ENCODE measurements at places on chromosomes 2 and 18.

DNA sequence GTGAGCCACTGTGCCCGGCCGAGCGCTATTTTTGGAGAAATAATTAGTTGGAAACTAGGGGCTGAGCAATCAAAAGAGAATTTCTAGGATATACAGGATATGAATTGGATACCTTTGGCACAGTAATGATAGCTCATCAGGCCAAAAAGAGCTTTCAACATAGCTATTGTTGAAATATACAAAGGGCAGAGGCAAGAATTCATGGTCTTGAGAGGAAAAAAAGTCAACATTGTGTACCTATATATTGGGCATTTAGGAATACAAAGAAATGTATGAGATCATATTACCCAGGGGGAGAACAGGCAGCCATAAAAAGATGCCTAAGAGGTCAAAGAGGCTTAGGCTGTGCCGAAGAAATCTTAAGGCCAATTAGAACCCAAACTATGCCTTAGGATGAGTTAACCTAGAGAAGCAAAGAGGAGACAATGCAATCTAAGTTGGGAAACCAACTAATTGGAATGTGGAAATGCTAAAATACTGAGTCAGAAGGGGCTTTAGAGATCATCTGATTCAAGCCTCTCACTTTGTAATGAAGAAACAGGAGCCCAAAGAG, 99.0 kb downstream of the RBBP8 start:
- no peak for DNase-seq

DNA sequence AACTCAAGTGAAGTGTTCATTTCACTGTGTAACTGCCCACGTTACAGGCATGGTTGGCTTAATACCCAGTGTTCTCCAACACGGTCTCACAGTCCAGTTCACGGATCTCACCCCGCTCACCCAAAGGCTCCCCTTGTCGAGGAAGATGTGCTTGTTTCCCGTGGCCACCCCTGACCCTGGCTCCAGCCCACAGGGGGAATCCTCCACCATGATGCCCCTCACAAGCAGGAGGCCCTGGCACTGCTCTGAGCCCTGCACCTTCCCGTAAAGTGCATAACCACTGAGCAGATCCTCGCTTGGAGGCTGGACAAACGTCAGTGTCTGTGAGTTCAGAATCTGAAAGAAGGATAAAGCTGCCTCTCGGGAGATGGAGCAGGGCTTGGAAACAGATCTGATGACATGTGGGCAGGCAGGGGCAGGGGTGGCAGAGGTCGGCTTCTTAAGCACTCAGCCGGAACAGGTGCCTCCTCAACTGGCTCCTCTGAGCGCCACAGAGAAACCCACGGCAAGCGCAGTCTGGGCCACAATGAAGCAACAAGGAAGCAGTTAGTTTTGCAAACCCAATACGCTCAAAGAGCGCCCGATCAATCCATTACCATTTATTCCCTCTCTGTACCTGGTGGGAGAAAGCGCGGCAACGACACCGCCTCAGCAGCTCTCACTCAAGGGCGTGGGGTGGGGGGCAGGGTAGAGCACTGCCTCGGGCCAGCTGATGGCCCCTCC, 17.6 kb downstream of the HDAC4 start:
- DNase-seq: no peak

DNA sequence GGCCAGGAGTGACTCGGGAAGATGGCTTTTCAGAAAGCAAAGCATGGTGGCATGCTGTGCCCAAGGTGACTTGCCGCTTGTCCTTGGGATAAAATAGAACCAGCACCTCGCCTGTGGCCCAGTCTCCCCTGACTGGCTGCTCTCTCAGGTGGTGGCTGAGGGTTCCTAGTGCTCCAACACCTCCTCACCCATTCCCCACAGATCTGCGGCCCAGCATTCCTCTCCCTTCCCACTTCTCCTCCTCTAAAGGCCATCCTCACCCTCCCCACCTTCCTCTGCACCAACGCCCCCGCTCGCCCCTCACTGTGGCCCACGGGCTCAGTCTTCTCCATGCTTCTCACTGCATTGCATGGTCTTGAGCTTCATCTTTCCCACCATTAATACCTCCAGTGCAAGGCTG, 132.4 kb downstream of the PXDN start:
- DNase-seq: no peak

DNA sequence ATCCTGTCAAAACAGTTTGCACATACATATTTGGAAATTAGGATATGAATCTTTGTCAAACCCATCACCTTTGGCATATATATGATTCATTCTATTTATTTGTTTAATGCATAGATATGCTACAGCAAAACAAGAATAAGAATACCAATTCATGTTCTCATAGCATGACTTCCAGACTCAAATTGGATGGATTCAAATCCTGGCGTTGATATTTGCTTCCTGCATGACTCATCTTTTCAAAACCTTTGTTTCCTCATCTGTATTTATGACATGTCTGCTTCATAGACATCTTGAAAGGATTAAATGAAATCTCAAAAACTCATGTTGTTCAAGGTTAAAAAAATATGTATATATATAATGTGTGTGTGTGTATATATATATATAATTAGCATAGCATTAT, 261.3 kb downstream of the MBD5 start:
- no peak for DNase-seq

GRCh38 chr2:217954051-217954450, 48.7 kb downstream of the TNS1 start:
- no peak for DNase-seq

DNA sequence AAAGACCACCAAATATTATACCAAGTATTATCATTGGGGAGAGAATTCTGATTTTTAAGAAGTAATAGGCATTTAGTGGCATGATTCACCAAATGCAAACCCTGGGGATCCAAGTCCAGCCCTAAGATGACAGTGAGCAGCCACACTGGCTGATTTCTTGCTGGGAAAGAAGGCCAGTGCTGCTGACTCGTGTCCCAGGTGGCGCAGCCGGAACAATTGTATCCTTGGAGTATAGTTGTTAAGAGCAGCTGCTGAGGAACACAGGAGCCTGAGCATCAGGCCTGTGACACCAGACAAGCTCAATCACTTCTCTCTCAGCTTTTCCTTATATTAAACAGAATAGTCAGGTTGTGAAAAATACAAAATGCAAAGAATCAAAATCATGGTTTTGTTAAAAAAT, 48.4 kb downstream of the LRP1B start:
- no peak for DNase-seq

- no peak for DNase-seq
Observed at GRCh38 chr2:120988051-120988699, 252.5 kb downstream of the GLI2 start.

DNA sequence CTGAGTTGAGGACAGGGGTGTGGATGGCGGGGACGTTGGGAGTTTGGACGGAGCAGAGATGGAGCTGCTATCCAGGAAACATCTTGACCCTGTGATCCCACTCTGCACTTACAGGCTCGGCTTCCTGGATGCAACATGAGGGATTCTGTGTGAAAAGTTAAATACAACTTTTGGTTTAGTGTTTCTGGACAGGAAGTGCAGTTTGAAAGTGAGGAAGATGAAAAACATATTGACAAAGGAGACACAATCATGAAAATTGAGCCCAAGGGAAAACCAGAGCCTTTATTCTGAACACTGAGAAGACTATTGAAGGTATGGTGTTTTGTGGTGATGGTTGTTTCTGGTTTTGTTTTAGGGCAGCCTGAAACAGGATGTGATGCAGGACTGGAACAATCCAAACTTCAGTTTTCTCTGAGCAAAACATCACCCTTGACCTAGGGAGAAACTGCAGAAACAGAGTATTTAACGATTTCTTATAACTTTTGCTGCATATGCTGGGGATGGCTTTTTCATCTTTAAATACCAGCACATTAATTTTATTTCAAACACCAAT, 76.5 kb upstream of the RFX8 start:
- DNase-seq: no peak

- no peak for DNase-seq
Observed at GRCh38 chr2:11292464-11293255, 51.8 kb downstream of the ROCK2 start.

DNA sequence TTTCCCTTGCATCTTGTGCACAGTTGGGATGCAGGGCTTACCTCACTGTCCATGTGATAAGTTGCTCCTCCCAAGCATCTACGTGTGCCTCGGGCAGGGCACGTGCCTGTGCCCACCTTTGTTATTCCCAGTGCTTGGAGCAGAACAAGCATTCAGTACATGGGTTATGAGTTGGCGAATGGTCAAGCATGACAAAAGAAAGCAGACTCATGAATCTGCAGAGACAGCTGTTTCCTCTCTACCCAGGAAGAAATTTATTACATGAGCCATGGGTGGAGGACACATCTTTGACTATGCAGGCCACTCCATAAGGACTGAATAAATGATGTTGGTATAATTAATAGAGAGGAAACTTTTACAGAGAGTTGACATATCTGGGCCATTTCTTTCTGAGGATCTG, 127.8 kb downstream of the TPGS2 start:
- no peak for DNase-seq

DNA sequence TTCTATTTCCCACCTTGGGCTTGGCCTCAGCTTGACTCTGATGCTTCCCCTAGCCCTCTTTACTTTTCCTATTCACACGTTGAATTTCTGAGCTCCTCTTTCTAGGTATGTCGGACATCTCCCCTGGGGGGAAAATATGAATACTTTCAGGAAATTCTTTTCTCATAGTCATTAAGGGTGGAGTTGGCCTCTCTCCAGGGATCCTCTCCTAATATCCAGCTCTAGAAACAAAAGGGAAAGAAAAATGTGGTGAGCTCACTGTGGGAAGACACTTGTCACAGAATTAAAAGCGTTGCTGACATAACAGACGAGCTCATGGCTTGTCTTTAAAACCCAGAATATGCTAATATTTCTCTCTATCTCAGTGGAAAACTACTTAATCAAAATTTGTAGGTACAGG, 132.7 kb upstream of the MEX3C start:
- no peak for DNase-seq

- no peak for DNase-seq
Observed at GRCh38 chr2:236748385-236748784, 178.8 kb downstream of the ACKR3 start.

DNA sequence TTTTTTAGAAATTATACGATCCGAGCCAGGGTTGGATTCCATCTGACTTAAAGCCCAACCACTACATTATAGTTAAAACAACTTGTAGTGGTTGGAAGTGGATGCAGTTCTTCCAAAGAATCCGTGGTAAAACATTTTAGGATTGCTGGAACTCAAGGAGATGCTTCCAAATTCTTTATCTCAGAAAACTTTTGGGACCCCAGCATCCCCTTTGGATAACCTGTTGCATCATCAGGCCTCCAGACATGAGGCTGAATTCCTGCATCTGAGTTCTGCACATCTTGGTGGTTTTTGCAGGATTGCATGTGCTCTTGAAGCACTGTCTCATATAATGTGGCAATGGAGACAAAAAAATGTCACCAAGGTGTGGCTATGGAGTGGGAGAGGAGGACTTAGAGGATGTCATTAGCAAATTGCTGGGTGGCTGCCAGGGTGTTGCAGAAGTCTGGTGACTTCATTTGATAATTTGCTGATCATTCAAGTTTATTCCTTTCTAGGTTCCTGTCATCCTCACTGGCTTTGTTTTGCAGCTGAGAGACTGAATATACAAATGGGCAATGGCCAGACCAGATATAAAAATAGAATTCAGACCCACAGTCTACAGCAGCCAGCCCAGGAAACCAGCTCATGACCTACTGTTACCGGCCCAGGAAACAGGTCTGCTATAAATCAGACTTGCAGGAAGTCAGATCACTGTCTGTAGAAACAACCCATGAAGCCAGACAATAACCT, 207.7 kb downstream of the BCL2 start:
- no peak for DNase-seq

- DNase-seq: peak; percentile 23
Observed at GRCh38 chr2:190717764-190718651, 69.1 kb downstream of the NAB1 start.

DNA sequence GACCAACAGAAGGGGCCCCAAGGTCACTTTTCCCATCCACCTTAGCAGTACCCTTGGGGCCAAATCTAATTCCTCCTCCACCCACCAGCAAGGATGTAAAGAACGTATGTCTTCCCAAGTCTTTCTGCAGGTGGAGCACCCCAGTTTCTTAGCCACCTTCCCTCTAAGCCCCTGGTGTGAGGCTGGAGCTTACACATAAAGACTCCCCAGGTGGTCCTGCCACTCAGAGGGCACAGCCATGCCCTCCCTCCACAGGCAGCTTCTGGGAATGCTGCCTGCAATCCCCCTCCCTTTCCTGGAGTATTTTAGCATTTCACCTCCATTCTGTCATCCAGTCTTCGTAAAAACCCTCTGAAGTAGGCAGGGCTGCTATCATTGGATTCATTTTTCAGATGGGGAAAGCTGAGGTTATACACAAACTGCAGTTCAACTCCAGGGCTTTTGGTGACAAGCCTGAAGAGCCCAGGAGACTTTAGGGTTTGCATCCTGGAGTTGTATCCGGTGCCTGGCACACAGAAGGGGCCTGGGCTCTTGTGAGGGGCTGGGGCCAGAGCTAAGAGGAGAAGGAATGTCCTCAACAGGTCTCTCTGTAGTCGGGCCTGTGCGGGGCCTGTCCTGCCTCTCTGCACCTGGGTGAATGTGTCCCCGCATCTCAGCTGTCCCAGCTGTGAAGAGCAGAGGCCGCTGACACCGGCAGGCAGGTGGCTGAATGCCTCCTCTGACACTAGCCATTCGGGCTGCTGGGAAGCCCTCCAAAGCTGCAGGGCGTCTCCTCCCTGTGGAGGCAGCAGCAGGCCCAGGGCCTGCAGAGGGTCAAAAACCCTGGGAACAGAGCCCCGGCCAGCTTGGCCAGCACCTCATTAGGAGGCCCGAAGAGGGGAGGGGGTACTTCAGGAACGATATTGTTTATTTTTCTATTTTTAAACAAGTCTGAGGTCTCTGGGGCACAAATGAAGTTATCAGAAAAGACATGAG, 27.6 kb downstream of the CIB4 start:
- no peak for DNase-seq

- DNase-seq: no peak
Observed at GRCh38 chr2:101520246-101520645, 45.3 kb upstream of the RFX8 start.

DNA sequence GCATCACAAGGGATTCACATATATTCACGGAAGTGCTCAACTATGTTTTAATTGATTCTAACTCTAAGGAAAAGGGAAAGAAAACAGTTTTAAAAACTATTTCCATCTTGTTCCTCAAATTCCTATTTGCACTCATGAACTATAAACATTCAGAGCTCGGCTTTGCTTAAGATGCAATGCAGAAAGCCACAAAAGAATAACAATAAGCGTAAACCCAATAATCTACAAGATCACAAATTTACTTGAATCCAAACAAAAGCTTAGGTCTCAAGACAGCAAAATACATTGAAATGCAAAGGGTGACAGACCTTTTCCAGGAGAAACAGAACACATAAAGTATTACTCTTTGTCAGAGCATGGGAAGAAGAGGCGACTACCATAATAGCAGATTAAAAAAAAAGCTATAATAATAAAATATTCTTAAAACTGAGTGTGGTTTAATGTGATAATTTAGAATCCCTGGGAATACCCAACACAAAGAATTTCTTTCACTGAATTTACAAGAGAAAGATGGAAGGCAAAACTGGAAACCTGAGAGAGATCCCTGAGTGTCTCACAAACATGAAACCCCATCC, 1094.9 kb downstream of the LRP1B start:
- DNase-seq: no peak

DNA sequence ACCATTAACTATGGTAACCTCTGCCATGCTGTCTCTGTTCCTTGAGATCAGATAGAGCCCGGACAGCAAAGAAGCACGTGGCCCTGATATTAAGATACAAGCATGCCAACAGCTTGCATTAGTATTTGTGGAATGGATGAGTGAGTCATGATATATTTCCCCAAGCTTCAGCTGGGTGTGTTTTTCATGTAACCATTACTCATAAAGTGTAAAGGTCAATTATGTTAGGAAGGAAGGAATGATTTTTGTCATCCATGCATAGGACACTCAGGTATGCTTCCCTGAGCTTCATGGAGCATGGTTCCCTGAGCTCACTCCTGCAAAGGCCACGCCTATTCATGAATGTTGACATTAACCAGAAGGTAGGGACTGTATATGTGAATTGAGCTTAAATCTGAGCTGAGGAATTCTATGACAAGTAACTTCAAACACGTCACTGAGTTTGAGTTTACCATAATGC, 74.6 kb downstream of the ARL4C start:
- DNase-seq: no peak
